ENCODE measurements at places on chromosomes 7 and 10.

GRCh38 chr7:71477441-71477840 lies 345.5 kb downstream of the GALNT17 start:
- no peak for DNase-seq

DNA sequence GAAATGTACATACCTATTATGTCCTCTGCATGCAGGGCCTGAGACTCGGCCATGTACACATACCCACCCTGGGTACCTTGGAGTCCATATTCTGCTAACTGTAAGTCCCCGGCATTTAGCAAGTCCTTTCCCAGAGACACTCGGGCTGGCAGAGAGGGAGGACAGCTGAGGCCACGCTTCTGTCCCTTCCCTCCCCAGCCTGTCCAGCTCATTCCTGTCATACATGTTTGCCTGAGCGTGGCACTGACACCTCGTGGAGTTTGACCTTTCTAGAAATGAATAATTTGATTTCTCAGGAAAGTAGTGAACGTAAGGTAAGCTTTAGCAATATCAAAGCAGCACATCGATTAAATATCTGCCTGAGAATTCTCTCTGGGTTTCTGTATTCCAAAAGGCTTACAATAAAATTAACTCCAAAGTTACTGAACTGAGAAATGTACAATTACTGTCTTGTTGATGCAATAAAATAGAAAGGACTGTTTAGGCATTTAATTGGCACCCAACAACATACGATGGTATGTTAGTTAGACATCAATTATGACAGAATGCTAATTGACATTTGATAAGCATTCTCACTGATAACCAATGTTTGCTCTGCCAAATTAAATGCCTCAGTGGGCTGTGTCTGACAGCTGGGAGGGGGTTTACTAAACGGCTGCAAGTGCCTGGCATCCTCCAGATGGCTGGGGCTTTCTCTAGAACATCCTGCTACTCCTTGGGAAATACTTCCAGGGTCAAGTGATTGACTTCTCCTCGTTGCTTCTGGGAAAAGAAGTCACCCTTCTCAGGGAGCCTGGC lies 221.2 kb downstream of the CCSER2 start:
- no peak for DNase-seq

DNA sequence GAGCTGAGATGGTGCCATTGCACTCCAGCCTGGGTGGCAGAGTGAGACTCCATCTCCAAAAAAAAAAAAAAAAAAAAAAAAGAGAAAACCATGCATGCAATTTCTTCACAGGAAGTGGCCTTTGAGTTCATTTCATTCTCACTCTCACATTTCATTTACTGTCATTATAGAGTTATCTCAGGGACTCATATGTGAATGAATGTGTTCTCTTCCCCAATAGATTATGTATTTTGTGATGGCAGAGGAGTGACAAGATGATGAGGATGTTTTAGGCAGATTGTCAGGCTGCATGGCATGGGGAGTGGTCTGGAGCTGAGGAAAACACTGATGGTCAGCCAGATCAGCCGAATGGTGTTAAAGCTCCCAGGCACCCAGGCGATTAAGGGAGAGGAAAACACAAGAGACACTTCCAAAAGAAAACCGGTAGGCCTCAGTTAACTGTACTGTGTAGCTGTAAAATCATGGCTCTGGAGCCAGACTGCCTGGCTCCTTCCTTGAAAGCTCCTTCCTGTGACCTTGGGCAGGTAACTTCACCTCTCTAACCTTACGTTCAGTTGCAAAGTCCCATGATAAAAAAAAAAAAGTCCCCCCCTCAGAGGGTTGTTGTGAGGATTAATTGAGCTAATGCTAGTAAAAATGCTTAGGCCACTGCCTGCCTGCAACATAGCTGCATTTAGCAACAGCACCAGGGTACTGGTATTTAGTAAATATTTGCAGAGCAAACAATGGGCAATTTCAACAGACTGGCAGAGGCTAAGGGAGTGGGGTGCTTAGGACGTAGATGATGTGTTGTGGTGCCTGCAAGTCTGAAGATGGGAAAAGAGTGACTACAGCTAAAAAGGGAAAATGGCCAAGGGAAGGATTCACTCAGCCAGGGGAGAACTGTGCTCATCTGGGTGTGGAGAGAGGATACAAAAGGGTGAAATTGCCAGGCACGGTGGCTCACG lies 6.9 kb downstream of the FRAT2 start:
- no peak for DNase-seq

- DNase-seq, result no peak
Measured at GRCh38 chr7:104621321-104621720, 292.9 kb downstream of the LHFPL3 start.

- no peak for DNase-seq
Measured at GRCh38 chr7:62361-63116, 129.8 kb upstream of the FAM20C start.

DNA sequence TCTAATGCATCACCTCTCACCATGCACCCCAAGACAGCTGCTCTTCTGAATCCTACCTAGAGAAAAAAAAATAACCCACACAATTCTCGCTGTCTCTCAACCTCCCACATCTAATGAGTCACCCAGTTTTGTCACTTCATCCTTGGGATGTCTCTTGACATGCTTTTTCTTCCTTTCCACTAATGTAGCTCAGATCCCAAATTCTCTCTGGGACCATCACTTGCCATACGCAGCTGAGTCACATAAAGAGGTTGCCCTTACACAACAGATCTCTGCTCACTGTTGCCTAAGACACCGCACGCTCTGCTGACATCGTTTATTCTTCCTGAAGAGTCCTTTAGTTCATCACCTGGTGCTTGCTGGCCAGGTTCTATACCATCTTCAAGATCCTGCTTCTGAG lies 606.0 kb upstream of the GALNT17 start:
- DNase-seq, result no peak

- no peak for DNase-seq
Measured at GRCh38 chr7:2062648-2063047, 170.1 kb downstream of the MAD1L1 start.

DNA sequence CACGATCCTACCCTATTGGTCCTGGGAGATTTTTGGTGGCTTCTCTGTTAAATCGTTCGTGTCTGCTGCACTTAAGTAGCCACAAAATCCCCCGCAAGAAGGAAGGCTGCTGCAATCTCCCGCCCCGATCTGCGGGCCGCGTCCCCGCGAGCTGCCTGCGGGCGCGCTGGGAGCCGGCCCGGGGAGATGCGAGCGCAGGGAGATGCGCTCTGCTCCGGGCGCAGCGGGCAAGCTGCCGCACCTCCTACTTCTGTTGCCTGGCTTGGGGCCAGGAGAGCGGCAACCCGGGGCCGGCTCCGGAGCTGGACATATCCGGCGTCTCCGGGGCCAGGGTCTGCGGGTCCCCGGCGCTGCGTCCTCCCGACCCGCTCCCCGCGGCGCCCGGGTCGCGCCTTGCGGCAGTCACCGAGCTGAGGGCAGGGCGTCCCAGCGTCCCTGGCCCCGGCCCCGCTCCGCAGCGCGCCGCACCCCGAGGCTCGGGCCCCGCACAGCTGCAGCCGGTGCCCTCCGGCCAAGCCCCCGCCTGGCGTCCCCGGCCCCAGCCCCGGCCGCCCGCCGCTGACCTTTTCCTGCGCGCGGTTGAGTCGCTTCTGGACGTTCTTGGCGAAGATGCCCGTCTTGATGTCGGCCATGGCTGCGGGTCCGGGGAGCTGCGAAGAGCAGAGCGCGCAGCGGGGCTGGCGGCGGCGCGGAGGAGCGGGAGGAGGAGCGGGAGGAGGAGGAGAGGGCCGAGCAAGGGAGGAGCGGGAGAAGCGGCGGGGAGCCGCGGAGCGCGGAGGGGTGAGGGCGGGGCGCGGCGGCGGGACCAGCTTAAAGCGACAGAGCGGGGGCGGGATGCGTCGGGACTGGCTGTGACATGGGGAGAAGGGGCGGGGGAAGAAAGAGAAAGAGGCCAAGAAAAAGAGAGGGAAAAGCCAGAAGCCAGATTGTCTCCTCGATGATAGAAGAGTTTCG lies at the start of gene AMPH:
Gene AMPH, minus strand, starts transcription at position 654 of the 954 bp plus-strand sequence. Its CDS starts 22 bp downstream, at position 632.
- DNase-seq, result no peak

DNA sequence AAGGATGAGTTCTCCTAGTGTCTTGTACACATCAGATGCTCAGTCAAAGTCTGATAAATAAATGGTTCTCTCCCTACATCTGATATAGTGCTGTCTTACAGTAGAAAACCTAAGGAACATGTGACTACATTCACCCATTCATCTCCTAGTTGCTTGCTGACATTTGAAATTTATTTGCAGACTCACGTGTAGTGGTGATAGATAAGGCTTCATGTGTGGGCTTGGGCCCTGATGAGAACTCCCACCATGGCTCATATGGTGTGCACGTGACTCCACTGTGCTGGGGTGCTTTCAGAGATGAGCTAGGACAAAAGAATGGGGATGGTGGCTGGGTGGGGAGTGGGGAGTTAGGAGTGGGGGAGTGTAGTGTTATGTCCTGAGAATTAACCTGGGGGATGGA lies 287.3 kb downstream of the RPS24 start:
- no peak for DNase-seq

- no peak for DNase-seq
Measured at GRCh38 chr10:48901319-48901718, 38.3 kb downstream of the LRRC18 start.

GRCh38 chr7:24702755-24703154 lies 54.5 kb downstream of the GSDME start:
- DNase-seq, result no peak

DNA sequence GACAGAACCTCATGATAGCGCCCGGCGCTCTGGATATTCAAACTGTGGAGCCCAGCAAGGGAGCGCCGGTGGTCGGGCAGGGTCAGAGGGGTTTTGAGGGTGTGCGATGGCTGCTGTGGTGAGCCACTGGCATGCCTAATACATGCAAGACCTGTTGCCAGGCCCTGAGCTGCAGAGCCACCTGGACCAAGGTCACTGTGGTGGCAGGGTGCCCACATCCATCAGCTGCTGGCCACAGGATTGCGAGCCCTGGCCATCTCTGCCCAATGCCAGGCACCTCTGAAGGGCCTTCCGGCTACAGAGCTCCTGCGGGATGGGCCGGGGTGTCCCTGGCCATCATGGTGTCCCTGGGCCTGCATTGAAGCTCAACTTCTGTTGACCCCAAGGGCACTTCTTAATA lies 123.0 kb upstream of the TNRC18 start:
- no peak for DNase-seq

GRCh38 chr7:155530601-155531000 lies 15.8 kb downstream of the CNPY1 start:
- DNase-seq, result no peak

DNA sequence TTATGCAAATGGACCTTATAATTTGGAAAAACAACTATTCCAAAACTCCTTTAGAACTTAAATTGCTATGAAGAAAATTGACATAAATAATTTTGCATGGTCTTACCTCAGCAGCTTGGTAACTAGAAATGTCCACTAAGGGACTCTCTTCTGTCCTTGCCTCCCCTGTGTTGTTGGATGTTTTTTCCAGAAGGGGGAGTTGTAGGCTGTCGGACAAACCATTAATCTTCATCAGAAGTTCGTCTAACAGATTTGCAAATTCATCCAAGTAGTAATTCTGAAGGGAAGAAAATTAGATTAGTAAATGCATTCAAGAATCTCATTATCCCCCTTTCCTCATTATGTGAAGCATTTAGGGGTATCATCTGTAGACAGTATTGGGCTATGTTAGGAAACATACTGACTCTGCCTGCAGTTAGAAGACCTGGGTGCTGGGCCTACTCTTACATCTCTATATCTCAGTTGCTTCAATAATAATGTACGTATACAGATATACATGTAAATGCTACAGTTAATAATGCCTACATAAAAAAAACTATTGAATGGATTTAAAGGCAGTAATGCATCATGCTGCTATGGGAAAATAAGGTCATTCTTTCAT lies 155.6 kb downstream of the PKD1L1 start:
- DNase-seq, result no peak

- DNase-seq, result no peak
Measured at GRCh38 chr7:72268796-72269195, 143.3 kb downstream of the CALN1 start.

- no peak for DNase-seq
Measured at GRCh38 chr10:36183726-36184125, 541.6 kb upstream of the FZD8 start.

DNA sequence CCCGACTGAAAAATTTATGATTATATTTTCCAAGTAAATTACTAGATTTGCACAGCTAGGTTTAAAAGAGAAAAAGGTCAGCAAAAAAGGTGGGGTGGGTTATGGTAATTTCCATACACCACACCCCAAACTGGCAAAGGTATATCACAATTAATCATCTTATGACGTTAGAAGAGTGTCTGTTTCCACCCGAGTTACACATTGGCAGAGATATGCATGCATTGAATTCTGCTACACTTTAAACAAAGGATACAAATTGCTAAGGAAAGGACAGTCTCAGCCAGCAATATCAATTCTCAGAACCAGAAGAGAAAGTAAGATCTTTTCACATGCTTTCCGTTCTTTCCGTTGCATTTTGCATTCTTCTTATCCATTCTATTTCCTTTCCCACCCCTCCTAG lies 843.3 kb downstream of the GATA3 start:
- DNase-seq, result no peak

GRCh38 chr7:31439165-31439564 lies 74.7 kb upstream of the ITPRID1 start:
- no peak for DNase-seq

- DNase-seq, result no peak
Measured at GRCh38 chr10:58993480-58994221, 182.8 kb upstream of the PHYHIPL start.

- DNase-seq, result no peak
Measured at GRCh38 chr7:116432527-116432916, 67.0 kb upstream of the CAV2 start.

- no peak for DNase-seq
Measured at GRCh38 chr7:24378871-24379616, 95.1 kb downstream of the NPY start.

GRCh38 chr10:22698941-22699440 lies 15.4 kb downstream of the PIP4K2A start:
- DNase-seq, result no peak

DNA sequence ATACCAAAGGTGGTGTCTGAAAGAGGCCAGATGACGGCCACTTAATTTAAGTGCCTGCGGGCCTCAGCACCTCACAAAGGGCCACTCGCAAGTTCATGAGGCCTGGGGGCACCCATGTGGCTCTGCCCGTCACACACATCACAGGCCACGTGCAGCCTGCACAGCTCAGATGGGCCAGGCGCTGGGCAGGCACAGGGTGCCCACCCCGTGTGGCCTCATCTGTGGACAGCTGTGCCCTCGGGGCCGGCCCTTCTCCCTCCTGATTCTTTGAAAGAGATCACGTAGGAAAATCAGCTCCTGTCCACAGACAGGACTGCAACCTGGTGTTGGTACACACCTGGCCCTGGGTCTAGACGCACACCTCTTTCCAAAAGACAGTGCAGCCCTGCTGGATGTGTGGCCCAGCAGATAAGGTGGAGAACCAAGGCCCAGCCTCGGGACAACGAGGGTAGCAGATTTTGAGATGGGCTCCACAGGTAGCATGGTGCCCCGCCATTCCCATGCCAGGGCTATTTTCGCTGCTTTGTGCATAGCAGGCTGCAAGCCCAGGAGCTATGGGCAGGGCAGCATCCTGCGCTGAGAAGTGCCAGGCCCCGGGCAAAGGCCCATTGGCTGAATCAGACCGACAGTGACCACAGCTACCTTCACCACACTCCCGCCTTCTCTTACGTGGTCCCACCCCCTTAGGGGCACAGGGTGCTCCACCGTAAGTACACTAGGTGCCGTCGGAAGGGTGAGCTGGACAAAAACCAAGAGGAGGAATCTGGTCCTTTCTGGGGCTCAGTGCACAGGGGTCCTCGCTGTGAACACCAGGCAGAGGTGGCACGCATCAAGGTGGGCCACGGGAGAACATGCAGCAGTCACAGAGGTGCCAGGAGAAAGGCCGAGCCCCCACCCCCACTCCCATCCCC lies 124.5 kb downstream of the EBF3 start:
- no peak for DNase-seq
